ENCODE measurements at places on chromosomes 7 and 10.

GRCh38 chr7:71144963-71145362 is 13.0 kb downstream of the GALNT17 start:
- no peak for DNase-seq

GRCh38 chr7:38306914-38307313 is 33.5 kb upstream of the TARP start:
- no peak for DNase-seq

GRCh38 chr7:5230265-5231067 is 40.4 kb downstream of the WIPI2 start:
- no peak for DNase-seq

DNA sequence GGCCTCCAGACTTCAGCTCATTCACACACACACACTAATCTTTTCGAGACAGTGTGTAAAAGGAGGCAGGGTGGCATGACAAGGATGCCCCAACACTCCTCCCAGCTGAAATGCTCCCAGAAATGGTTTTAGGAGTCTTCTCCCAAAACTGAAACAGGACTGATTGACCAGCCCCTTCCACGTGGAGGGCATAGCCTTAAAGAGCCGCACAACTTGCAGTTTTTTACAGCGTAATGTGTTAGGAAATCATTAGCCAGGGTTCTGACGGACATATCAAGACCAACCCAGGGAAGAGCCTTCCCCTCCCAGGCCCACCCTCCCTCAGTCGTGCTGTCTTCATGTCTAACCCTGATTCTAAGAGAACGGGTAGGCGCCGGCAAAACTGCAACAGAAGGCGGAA is 224.6 kb downstream of the TNS3 start:
- no peak for DNase-seq

- DNase-seq = no peak
Observed at GRCh38 chr7:151822541-151823181, 54.3 kb downstream of the PRKAG2 start.
